ENCODE measurements at places on chromosomes 12 and 14.

DNA sequence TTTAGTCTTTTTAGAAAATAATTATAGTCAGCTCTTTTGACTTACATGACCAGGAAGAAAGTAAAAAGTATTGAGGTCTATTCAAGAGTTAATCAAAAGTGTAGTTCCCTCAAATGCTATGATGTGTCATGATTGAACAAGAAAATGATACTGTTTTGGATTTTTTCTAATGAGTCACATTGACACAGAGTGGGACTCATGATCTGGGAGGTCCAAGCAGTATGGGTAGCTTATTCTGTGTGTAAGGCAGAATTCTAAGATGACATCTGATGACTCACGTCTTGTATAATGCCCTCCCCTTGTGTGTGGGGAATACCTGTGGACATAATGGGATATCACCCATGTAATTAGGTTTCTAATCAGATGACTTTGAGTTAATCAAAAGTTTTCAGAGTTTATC, 178.1 kb upstream of the DDHD1 start:
- DNase-seq = no peak

GRCh38 chr14:34502545-34503225, 36.8 kb downstream of the EAPP start:
- no peak for DNase-seq

DNA sequence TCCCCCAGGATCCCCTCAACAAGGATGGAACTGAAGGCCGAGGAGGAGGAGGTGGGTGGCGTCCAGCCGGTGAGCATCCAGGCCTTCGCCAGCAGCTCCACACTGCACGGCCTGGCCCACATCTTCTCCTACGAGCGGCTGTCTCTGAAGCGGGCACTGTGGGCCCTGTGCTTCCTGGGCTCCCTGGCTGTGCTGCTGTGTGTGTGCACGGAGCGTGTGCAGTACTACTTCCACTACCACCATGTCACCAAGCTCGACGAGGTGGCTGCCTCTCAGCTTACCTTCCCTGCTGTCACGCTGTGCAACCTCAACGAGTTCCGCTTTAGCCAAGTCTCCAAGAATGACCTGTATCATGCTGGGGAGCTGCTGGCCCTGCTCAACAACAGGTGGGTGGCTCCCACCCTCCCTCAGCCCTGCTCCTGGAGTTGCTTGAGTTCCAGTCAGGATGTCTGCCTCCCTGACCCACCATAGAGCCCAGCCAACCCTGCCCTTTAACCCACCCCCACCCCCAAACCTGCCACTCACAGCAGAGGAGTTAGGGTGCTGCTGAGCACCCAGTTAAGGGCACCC, 1.4 kb downstream of the ASIC1 start:
- DNase-seq = no peak

GRCh38 chr12:75964150-75964549, 67.4 kb downstream of the PHLDA1 start:
- no peak for DNase-seq

DNA sequence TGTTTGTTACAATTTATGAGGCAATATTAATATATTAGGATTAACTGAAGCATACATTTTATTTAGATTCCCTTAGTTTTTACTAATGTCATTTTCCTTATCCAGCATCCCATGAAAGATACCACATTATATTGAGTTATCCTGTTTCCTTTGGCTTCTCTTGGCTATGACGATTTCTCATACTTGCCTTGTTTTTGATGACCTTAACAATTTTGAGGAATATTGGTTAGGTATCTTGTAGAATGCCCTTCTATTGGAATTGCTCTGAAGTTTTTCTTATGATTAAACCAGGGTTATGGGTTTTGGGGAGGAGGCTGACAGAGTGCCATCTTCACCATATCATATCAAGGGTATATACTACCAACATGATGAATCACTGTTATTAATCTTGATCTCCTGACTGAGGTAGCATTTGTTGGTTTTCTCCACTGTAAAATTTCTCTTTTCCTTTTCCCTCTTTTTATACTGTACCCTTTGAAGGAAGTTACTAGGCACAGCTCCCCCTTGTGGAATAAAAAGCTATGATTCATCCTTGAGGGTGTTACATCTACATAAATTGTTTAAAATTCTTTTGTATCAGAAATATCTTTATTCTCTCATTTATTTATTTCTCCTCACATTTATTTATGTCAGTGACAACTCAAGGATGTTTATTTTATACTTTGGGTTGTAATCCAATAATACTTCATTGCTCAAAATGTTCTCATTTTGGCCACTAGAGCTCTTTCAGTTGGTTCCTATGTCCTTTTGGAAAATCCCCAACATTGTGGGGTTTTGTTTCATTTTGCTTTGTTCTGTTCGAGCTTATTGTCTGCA, 239.0 kb downstream of the SLC16A7 start:
- no peak for DNase-seq

DNA sequence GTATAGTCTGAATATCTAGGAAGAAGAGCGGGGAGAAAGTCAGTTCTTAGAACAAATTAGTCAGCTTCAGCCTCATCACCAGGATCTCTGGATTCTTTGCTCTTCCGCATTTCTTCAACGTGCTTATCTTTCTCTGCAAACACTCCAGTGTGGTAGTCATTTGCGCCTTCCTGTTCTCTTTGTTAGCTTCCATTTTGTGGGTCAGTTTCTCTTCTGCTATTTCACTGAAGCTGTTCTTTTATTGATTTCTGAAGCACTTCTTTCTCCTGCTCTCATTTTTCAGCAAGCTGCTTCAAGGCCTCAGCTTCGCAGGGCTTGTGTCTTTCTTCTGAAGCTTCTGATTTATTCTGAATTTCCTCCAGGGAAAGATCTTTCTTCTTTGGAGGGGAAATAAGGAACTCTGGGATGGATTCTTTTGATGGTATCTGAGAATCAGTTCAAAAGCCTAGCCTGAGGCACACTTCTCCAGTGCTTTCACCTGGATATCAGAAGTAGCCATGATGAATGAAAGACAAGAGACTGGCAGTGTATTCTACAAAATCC, 13.5 kb downstream of the AMN1 start:
- DNase-seq = no peak

DNA sequence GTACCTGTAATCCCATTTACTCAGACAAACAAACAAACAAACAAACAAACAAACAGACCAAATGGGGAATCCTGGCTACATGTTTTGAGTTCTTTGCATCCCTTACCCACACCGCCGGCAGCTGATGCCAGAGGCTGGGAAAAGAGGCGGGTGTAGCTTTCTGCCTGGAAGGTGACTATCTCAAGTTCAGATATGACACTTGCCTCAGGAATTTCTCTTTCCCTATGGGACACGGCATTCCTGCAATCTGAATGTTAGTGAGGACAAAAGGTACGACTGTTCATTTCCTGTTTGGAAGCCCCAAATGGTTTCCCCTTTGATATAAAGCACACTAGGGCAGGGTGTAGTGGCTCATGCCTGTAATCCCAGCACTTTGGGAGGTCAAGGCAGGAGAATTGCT, 2.9 kb downstream of the MYL2 start:
- DNase-seq = no peak

DNA sequence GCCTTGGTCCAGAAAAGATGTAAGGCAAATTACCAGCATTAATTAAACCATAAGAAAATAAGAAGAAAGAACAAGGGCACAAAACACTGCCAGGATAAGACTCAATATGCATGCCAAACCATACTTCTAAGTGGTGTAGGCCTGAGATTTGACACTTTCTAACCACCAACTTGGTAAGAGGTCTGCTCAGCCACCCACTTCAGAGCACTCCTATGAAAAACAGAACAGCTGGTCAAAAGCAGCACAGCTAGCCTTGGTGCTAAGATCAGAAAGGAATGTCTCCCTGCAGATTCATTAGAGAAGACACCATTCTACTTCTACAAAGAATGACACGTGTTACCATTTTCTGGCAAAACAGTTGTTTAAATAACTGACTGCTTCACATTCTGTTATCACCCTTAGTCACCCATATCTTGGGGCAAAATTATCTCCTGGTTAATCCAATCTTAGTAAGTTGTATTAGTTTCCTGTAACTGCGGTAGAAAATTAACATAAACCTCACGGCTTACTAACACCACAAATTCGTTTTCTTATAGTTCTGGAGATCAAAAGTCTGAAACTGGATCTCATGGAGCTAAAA, 13.2 kb downstream of the RPS6KA5 start:
- DNase-seq = no peak

GRCh38 chr14:92559486-92559885, 45.9 kb downstream of the RIN3 start:
- DNase-seq = no peak

- no peak for DNase-seq
These were observed 36.6 kb downstream of the NID2 start for GRCh38 chr14:52032204-52032801.

- DNase-seq = no peak
These were observed 53.0 kb downstream of the TBC1D30 start for GRCh38 chr12:64877363-64878004.

- DNase-seq = no peak
These were observed 202.3 kb upstream of the CDKN3 start for GRCh38 chr14:54194501-54194900.

GRCh38 chr14:105908481-105908911, 382.1 kb downstream of the TMEM121 start:
- no peak for DNase-seq

DNA sequence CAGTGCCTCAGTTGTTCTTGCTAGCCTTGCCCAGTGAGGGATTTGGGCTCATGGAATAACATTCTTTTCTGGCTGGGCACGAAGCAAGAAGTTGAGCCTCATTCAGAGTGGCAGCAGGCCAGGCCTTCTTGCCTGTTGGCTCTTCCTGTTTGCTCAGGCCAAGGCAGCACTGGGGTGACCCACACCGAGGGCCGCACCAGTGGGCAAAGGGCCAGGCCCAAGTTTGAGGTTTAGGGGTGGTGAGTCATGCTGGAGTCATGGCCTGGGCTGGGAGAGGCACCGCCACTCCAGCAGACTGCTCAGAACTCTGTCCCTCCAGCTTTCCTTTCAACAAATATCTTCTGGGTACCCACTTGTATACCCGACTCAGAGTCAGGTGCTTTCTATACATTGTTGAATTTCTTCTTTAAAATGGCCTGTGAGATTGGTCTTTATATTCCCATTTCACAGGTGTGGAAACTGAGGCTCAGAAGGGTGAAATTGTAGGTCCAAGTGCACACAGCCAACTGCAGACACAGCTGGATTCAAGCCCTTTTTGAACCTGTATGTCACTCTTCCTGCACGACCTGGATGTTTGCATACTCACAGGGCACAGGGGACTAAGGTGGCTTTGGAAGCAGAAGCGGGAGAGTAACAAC, 279.4 kb downstream of the FOXN3 start:
- DNase-seq = no peak

DNA sequence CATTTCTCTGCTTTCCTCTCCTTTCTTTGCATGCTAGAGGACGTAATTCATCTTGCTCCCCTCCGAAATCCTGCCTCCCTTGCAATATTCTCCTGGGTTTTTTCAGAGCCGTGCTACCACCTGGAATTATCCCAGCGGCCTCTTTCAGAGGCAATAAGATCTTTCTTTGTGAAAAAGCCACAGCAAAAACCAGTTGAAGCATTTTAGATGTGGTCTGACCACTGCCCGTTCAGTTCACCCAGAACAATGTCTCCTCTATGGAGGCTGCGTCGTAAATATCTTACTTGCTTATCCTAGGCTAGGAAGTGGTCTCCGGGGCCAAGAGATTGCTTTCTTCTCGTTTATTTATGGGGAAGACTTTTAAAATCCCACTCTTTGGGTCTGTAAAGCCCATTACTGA, 85.8 kb downstream of the TBX5 start:
- DNase-seq = no peak

GRCh38 chr14:74599321-74599761, 12.7 kb downstream of the LTBP2 start:
- no peak for DNase-seq

DNA sequence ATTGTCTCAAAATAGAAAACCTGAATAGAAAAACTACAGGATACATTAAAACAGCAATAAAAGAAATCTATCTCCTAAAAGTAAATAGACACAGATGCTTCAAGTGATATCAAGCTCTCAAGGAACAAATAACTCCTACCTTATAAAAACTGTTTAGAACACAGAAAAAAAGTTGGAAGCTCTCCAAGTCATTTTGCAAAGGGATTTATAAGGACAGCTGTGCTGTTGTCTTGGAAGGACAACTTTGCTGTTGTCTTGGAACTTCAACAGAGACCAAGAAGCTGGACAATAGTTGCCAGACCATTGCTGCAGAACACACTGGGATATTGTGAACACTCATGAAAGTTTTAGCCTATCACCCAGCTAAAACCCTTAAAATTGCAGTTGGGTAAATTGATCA, 780.7 kb downstream of the FLRT2 start:
- DNase-seq = no peak

- no peak for DNase-seq
These were observed 91.6 kb downstream of the LRRC74A start for GRCh38 chr14:76917745-76918255.

- DNase-seq = no peak
These were observed 173.4 kb upstream of the NTF3 start for GRCh38 chr12:5258498-5258897.

GRCh38 chr12:92208613-92209121, 63.0 kb upstream of the BTG1 start:
- DNase-seq = no peak

- no peak for DNase-seq
These were observed 68.4 kb downstream of the ST8SIA1 start for GRCh38 chr12:22266101-22266500.
